Stimulated activated CD4-positive, alpha-beta T cell treated with anti-CD3 and anti-CD28 coated beads, TNF-alpha, amount 100 ng/mL, for 48 hours (primary cell): ENCODE measurements at places on chromosomes 13 and 19.

DNA sequence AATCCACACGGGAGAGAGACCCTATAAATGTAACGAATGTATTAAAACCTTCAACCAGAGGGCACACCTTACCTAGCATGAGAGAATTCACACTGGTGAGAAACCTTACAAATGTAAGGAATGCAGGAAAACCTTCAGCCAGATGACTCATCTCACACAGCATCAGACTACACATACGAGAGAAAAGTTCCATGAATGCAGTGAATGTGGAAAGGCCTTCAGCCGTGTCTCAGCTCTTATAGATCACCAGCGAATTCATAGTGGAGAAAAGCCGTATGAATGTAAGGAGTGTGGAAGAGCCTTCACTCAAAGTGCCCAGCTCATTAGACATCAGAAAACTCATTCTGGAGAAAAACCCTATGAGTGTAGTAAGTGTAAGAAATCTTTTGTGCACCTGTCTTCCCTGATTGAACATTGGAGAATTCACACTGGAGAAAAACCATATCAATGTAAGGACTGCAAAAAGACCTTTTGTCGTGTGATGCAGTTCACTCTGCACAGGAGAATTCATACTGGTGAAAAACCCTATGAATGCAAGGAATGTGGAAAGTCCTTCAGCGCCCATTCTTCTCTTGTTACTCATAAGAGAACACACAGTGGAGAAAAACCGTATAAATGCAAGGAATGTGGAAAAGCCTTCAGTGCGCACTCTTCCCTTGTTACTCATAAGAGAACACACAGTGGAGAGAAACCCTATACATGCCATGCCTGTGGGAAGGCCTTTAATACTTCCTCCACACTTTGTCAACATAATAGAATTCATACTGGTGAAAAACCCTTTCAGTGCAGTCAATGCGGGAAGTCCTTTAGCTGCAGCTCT is 16.0 kb downstream of the ZNF582 start:
- no peak for DNase-seq

- DNase-seq: no peak
Measured at GRCh38 chr13:44188257-44188656, 185.4 kb upstream of the SERP2 start.

DNA sequence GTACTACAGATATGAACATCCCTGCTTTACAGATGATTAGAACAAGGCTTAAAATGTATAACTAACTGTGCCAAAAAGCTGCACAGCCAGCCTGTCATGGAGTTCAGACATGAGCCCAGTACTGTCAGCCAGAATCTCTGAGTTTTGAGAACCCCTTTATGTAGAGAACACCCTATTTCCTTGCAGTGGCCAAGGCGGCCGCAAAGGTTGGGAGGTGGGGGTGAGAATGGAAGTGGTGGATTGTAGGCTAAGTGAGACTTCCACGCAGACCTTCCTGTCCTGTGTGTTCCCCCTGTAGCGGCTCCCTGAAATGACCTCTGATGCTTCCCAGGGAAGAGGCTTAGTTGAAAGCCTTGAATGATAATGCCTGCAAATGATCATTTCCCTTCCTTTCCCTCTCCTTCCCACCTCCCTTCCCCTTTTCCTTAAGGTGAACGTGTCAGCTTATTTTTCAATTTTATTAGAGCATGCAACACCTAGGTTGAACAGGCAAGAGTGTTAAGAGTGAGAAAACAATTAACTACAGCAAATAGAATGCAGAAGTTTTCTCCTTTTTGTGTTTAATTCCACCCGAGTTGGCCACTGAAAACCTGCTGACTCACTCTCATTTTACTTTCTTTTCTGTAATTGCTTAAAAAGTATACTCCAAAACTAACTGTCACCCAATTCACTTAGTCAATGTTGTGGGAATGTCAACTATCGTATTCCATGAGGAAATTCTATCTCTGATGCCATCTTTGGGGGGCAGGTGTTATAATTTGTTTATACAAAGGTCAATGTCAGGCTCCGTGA is 167.0 kb upstream of the EDNRB start:
- no peak for DNase-seq

DNA sequence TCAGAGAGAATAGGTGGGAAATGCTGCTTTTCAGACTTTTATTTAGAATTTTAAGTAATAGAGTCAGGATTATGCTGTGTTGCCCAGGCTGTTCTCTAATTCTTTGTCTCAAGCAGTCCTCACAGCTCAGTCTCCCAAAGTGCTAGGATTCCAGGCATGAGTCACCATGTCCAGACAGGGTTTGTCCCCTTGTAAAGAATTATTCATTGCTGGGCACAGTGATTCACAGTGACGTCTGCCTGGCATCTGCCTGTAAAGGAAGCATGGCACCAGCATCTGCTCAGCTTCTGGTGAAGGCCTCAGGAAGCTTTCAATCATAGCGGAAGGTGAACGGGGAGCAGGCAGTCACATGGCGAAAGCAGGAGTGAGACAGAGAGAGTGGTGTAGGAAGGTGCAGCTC is 17.7 kb downstream of the ZNF763 start:
- DNase-seq: no peak

DNA sequence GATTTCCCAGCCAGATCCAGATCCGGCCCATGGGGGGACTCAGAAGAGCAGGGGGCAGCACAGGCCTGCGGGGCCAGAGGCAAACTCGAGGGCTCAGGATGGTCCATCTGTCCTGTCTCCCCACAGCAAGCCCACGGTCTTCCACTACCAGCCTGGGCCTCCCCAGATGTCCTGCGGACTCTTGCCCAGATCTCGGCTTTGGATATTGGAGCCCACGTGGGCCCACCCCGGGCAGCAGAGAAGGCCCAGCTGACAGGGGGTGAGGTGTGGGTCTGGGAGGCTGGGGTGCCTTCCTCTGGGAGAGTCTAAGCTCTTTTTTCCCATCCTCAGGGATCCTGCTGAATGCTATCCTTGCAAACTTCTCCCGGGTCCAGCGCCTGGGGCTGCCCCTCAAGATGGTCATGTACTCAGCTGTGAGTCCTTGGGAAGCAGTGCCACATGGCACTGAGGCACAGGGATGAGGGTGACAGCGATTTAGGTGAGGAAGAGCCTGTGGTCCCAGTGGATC is 3.4 kb downstream of the ACP4 start:
- no peak for DNase-seq
